T47D (cell line): ENCODE measurements at places on chromosomes 2 and 18.

GRCh38 chr2:100042562-100042961 is 99.8 kb downstream of the AFF3 start:
- DNase-seq = no peak

DNA sequence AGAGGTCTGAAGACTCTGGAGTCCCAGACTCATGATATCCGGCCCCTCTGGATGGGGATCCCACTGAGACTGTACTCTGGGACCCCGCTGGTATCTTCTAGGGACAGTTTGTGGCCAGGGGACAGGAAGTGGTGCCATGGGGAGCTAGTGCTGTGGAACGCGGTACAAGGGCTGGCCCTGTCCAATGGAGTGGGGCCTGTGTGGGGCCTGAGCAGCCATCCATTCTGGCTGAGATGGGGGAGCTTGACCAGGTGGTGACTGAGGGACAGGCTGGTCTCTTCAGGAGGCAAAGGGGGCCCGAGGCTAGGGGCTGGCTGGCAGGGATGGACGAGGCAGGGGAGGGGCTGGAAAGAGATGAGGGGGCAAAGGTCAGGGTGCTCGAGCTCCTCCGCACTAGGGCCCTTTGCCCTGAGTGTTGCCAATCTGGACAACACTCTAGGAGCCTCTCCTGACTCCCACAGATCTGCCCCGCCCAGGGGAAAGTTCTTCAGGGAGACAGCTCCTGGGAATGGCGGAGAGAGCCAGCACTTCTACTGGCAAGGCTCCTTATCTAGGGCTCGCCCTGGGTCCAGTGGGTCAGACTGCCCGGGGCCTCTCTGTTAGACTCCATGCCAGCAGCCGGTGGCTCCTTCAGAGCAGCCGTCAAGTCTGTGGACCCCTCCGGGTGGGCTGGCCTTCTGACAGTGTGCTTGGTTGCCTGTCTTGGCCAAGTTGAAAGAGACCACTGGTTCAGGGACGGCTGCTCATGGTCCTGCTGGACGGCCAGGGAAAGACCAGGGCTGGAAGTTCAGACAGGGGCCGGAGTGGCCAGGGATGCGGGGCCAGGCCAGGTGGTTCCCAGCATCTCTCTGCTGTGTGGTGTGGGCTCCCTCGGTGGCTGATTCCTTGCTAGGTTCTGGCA is 12.3 kb downstream of the MALL start:
- no peak for DNase-seq

- no peak for DNase-seq
Measured at GRCh38 chr2:187581125-187581896, 27.1 kb upstream of the TFPI start.

DNA sequence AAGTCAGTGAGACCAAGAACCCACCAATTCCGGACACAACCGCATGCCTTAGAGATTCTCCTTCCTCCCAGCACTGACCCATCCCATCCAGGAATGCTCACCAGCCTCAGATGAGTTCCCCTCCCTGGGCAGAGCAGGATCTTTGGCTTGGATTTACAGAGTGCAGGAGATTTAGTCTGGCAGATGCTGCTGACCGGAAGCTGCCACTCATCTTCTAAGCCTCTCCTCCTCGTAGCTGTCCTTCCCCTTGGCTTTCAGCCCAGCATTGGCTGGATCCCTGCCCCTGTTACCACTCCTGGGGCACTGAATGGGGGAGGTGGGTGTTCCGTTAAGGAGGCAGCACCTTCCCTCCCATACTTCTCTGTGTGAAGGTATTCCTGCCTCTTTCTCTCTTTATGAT is 53.2 kb downstream of the VWA3B start:
- DNase-seq = no peak

GRCh38 chr2:165952741-165953211 is 800 bp downstream of the TTC21B start:
- peak; percentile 5 for DNase-seq

DNA sequence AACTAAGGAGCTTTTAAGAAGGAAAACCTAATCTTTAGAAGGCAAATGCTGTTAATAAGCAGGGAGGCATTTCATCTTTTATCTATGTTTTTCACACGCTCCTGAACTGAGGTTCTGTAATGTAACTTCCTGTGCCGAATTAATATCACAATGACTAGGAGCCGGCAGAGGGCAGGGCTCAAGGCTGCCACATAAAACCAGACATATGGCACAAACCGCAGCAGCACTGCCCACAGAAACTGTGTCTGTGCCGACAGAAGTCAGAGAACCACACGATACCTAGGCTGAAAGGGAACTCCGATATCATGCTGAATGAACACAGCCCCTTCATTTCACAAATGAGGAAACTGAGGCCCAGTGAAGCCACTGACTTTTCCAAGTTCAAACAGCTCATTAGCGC is 112.1 kb downstream of the EIPR1 start:
- no peak for DNase-seq

DNA sequence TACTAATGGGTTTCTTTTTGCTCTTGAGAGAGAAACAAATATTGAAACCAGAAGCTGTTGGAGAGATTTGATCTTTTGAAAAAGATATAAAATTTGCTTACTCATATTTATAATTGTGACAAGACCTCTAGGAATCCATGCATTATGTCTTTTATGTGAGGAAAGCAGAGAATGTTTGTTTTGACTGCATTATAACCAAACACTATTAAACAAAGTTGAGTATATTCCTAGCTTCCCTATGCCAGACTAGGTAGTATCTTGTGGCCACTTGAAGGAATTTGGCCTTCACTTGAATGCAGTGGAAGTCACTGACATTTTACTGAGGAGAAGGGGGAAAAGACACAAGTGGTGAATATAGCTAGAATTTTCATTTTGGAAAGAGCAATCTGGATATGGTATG is 521.8 kb upstream of the ZEB2 start:
- DNase-seq = no peak

DNA sequence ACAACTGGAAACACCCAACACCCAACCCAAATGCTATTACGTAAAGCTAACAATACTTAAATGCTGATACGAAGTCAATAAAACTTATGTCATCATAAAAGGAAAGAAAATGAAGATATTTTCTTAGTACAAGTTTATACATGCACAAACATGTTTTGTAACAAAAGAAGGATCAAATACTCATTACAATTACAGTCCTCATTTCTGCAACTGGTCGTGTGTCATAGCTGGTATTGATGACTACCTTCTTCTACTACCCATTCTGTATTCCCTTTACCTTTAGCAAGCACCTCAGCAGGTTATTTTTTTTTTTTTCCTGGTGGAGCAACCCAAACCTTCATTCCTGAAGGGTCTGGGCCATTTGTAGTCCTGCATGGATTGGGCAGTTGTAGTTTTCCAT is 1298.5 kb downstream of the SUCLG1 start:
- DNase-seq = no peak

GRCh38 chr2:22904126-22904684 is 480.8 kb upstream of the KLHL29 start:
- DNase-seq = no peak

DNA sequence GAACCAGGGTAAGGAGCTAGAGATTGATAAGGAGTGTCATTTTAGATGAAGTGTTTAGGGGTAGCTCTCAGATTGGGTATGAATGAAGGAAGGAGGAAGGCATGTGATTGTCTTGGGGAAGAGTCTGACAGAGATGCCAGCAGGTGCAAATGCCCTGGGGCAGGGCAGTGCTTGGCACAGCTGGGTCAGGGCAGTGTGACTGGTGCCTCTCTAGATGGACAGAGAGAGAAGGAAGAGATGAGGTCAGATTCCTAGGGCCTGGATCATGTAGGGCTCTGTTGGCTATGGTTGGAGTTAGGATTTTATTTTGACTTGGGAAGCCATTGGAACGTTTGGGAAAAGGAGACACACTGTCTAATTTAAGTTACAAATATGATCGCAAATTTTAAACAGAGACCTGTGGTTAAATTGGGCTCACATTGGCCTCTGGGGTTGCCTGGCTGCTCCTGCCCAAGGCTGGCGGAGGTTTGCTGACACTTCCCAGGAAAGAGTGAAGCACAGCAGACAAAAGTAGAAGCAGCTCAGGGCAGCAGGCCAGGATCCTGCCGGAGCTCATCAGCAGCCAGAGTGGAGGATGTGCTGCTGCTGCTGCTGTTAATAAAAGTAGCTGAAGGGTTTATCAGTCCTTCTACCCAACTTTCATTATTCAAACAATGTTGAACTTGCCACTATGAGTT is 32.7 kb upstream of the FHL2 start:
- peak; percentile 70 for DNase-seq

DNA sequence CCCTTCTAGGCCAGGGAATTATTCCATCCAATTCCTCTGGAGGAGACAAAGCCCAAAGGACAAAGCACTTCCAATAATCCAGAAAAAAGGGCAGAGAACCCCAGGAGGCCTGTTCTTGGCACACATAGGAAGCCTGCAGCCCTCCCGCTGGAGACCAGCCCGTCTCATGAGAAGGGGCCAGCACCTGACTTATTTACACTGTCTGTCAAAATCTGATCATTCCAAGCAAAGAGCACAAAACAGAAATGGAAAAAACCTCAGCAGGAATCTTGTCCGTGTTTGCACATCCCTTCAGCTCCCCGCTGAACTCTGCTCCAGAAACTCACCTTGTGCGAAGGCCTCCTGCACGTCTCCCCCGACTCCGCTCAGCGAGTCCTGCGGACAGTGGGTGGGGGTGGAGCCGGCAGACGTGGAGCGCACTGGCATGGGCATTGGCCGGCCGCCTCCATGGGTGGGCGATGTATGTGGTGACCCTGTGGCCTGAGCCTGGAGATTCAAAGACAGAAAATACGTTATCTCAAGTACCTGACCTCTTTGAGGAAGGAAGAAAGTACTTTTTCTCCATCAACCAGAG is 46.2 kb upstream of the DNMT3A start:
- DNase-seq = no peak

DNA sequence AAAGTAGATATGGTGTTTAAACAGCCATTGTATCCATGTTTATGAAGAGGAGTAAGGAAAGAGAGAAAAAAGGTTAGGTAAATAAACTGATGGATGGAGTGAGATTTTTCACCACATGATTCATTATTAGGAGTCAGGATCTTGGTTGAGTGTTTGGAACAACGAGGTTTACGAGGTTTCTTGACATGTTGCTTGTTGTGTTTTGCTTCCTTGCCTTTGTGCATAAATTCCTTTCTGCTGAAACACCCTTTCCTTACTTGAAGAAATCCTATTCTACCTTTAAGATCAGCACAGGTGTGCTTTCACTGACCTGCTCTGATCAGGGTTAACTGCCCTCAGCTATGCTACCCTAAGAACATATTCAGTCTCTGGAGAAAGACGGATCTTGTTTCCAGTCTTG is 66.6 kb downstream of the EFEMP1 start:
- no peak for DNase-seq

DNA sequence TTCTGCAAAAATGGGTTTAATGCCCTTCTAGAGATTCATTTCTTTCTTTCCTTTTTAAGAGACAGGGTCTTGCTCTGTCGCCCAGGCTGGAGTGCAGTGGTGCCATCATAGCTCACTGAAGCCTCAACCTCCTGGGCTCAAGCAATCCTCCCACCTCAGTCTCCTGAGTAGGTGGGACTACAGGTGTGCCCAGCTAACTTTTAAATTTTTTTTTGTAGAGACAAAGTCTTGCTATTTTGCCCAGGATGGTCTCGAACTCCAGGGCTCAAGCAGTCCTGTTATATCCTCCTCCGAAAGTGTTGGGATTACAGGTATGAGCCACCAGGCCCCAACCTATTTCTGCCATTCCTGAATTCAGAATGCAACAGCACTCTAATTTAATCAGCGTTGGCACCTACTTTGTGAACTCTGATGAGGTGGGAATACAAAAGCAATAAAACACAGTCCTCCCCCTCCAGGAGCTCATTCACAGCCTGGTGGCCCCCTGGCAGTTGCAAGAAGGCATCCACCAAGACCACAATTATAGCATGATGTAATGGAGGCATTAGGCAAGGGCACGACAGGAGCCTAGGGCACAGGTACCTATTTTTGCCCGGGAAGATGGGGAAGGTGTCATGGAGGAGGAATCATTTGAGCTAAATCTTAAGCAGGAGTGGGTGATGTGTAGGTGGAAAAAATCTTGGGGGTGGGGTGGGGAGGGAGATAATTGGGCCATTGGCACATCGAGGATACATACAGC is 5.1 kb downstream of the RHOB start:
- no peak for DNase-seq

- no peak for DNase-seq
Measured at GRCh38 chr2:26169681-26170414, 3.0 kb upstream of the GAREM2 start.

GRCh38 chr2:57084697-57085281 is 901.0 kb downstream of the CCDC85A start:
- DNase-seq = no peak

DNA sequence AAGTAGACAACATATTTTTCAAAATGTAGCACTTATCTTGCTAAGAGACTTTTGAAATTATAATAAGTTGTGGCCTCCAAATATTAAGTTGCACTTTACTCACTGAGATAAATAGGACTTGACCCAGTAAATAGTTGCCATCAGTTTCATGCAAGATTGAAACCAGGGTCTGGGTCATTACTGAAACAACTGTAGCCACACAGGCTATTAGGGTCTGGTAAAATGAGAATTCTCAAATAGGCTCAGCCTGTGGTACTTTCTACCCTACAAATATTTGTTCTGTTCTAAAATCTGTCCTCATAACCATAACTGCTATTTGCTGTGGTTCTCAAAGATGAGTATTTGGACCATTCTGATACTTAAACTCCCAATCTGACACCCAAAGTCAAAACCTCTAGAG is 115.4 kb upstream of the STK17B start:
- no peak for DNase-seq

GRCh38 chr18:12302391-12303147 is 5.5 kb upstream of the TUBB6 start:
- DNase-seq = no peak

DNA sequence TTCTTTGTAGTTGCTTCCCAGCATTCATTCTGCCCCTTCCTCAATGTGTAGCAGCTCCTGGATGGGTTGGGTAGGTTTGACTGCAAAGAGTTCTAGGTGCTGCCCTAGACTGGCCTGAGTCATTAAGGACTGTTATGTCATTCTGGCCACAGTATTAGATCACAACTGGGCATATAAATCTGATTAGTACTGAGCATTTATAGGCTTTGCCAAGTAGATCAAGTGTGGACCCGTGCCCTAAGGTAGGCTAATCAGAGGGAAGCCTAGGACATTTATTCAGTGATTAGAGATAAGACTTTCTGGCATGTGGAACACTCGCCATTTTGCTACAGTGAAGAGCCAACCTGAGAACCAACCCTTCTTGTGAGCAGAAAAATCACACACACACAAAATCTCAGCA is 2.7 kb downstream of the KATNAL2 start:
- no peak for DNase-seq

DNA sequence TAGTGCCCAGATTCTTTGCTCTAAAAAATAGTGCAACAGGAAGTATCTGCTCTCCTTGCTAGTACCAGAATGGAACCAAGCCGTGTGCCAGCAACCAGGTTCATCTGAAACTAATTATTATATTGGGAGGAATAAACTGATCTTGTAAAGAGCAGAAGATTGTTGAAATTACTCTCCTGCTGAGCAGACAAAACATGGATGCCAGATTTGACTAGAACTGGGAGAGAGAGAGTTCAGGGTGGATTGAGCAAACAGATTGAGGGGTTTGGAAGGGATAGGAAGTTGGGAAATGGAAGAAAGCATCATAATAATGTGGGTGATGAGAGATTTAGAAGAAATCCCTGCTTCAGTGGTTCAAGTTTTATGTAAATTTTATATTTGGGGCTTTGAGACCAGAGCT is 160.1 kb upstream of the RASGRP3 start:
- DNase-seq = no peak

- no peak for DNase-seq
Measured at GRCh38 chr2:11158916-11159573, 3.8 kb downstream of the SLC66A3 start.

- DNase-seq = no peak
Measured at GRCh38 chr2:239193401-239193811, 207.4 kb downstream of the HDAC4 start.

GRCh38 chr2:236969767-236970655 is 115.7 kb upstream of the COPS8 start:
- no peak for DNase-seq
